ENCODE measurements at places on chromosomes 13 and 19. TPM values are rescaled to one million over a fixed set of nuclear protein-coding genes. Genes with fewer than 3 reads are reported as not detected.

The ZNF563 gene
- 2.0 TPM for total RNA-seq

The MADCAM1 gene
- 1.7 TPM for total RNA-seq

The CYP2A7 gene
- not detected for total RNA-seq

The NUP58 gene
- 45.1 TPM for total RNA-seq

The AMH gene
- total RNA-seq = 0.93 TPM

The ZNF547 gene
- 2.2 TPM for total RNA-seq

The APOC4 gene
- not detected for total RNA-seq

The NALCN gene
- 0.19 TPM for total RNA-seq

The ZNF723 gene
- not detected for total RNA-seq

The VSTM2B gene
- total RNA-seq = not detected

The FLT1 gene
- total RNA-seq = 65.9 TPM
